Large intestine (tissue), 12 donors: ENCODE measurements at places on chromosomes 3 and 15. TPM values are rescaled to one million over a fixed set of nuclear protein-coding genes. Genes with fewer than 3 reads are reported as not detected.

DNA sequence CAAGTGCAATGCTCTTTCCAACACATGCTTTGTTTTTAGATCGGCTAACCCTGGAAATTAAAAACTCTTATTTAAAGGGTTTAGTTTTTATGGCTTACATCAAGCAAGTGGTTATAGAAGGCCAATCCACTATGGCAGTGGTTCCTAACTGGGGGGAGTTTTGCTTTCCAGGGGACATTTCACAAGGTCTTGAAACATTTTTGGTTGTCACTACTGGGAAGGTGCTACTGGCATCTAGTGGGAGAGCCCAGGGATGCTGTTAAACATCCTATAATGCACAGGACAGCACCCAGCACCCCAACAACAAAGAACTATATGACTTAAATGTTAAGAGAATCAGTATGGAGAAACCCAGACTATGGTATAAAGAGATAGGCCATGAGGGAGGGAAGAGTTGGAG, 439.0 kb downstream of the NTRK3 start:
- no peaks in the 10 kb centered on the region for H3K36me3 ChIP-seq
- no peaks in the 10 kb centered on the region for H3K4me1 ChIP-seq
- no peak overlapping the region for H3K27ac ChIP-seq
- no peaks in the 10 kb centered on the region for H3K27me3 ChIP-seq

DNA sequence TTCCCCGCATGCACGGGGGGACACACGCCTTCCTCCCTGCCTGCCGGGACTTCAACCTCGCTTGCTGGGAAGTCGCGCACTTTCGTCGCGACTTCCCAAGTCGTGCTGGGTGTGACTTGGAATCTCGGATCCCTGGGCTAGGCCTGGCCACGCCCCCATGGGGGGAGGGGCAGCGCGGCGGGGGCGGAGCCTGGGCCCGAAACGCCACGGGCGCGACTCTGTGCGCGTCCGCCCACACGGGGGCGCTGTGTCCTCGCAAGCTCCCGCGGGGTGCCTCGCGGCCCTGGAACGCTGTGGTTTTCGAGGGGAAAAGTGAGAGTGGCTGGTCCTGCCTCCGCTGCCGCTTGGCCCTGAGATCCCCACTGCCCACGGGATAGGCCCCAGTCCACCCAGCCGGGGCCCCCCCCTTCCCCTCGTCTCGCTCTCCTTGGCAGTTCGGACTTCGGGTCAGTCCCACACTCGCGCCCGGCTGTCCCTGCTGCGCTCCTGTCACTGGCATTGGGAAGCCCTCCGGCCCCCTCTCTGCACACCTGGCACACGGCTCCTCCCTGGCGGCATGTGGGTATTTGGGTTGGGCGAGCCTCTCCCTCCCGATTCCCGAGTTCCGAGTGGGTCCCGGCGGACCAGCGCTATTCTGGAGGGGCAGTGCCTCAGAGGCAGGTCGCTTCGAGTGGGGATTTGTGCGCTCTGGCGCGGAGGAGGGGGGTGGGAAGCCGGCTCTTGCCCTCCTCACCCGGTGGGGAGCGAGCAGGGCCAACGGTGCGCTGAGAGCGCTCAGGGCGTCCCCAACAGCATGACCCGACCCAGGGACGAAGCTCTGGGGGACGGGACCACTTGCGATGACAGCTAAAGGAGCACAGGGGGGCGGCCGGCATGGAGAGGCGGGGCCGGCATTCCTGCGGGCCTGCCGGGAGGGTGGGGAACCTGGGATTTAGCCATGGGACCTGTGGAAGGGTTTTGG, 23.6 kb downstream of the SEC61A1 start:
- peaks cover 9% of the 10 kb centered on the region for H3K4me1 ChIP-seq
- peak overlapping the region; percentile 28 for H3K4me3 ChIP-seq
- H3K27ac ChIP-seq: no peak overlapping the region
- peaks cover 42% of the 10 kb centered on the region for H3K36me3 ChIP-seq
- H3K27me3 ChIP-seq: peaks cover 11% of the 10 kb centered on the region

GRCh38 chr3:16761571-16761970, 123.2 kb upstream of the PLCL2 start:
- no peak for DNase-seq
- H3K27ac ChIP-seq: no peak overlapping the region
- no peaks in the 10 kb centered on the region for H3K36me3 ChIP-seq
- H3K27me3 ChIP-seq: no peaks in the 10 kb centered on the region
- no peaks in the 10 kb centered on the region for H3K4me1 ChIP-seq
- H3K4me3 ChIP-seq: no peak overlapping the region

GRCh38 chr3:183229178-183229577, 23.9 kb upstream of the B3GNT5 start:
- no peaks in the 10 kb centered on the region for H3K27me3 ChIP-seq
- no peak overlapping the region for H3K27ac ChIP-seq
- no peak overlapping the region for H3K4me3 ChIP-seq
- no peak for DNase-seq
- peaks cover 29% of the 10 kb centered on the region for H3K4me1 ChIP-seq

Gene XCR1
- 1.2 TPM for polyA plus RNA-seq

DNA sequence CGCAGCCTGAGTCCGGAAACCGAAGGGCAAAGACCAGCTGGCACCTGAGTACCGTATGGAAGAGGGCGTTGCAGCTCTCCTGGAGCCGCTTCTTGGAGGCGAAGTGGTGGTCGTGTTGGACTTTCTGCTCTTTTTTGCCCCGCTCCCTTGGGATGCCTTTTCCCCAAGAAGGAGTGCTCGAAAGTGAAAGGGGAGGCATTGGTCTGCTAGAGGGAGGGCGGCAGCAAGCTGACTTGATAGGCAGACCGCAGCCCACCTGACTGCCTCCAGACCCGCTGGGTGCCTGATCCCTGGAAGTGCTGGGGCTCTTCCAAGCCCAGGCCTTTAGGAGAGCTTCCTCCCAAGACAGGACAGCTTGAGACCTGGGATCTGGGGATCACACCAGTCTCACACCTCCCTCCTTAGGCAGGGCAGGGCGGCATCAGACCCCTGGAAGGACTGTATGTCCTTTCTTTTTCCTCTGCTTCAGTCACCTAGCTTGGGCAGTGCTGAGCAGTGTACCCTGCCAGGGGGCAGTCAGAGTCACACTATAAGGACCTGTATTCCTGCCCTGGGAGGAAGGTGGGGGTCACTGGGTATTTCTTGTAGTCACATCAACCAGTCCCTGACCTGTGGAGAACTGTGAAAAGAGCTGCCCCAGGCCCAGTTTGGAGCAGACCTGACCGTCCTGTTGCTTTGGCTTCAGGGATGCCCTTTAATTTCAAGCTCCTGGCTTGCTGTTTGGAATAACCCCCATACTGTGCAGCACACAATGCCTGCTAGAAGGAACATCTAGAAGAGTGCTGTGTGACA, 2.1 kb downstream of the ACVR2B start:
- no peaks in the 10 kb centered on the region for H3K36me3 ChIP-seq
- DNase-seq: no peak
- no peaks in the 10 kb centered on the region for H3K27me3 ChIP-seq
- H3K27ac ChIP-seq: peak overlapping the region; percentile 94
- peaks cover 37% of the 10 kb centered on the region for H3K4me1 ChIP-seq

DNA sequence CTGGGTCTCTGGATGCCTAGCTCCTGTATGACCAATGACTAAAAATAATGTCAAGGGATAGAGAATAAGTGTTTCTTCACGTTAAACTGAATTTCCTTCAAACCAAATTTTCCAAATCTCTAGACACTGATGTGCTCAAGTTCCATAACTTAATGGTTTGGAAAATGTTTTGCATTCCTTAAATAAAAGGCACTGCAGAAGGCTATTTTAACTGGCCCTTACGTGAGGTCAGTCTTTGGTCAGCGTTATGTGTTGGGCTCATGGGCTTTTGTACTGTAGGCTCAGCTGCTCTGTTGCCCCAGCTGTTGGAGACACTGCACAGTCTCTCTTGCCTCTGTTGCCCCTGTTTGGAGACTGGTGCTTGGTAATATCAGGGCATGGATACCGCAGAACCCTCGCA, 188.5 kb downstream of the TPRG1 start:
- H3K27me3 ChIP-seq: no peaks in the 10 kb centered on the region
- H3K36me3 ChIP-seq: no peaks in the 10 kb centered on the region

Gene TMEM158
- 2.1 TPM for polyA plus RNA-seq

DNA sequence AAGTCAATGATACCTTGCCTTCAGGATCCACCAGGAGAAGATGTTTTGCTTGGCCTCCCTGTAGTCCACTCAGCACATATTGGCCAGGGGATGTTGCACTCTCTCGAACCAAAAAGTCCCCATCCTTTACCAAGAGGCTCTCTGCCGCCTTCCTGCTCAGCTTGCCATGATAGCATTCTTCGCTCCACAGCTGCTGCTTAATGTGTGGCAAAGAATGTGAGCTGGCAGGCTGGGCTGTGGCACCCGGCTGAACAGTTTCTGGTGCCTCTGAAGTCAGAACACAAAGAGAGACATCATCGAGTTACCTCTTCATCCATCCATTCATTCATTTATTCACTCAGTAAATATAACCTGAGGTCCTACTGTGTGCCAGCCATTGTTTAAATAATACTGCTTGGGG, 23.9 kb upstream of the CEP152 start:
- H3K27me3 ChIP-seq: no peaks in the 10 kb centered on the region
- H3K36me3 ChIP-seq: no peaks in the 10 kb centered on the region
- H3K4me3 ChIP-seq: no peak overlapping the region
- DNase-seq: no peak
- H3K4me1 ChIP-seq: no peaks in the 10 kb centered on the region

GRCh38 chr3:34185301-34185700, 386.9 kb downstream of the PDCD6IP start:
- no peaks in the 10 kb centered on the region for H3K27me3 ChIP-seq
- DNase-seq: peak; percentile 71
- H3K36me3 ChIP-seq: no peaks in the 10 kb centered on the region
- H3K4me3 ChIP-seq: no peak overlapping the region
- no peak overlapping the region for H3K27ac ChIP-seq

- H3K4me1 ChIP-seq: no peaks in the 10 kb centered on the region
- H3K27ac ChIP-seq: no peak overlapping the region
- no peak for DNase-seq
- no peaks in the 10 kb centered on the region for H3K27me3 ChIP-seq
Measured at GRCh38 chr3:194760494-194761137, 74.9 kb downstream of the FAM43A start.

Gene OXSM
- polyA plus RNA-seq: 17.1 TPM
